SHP77 treated with DMSO at 0.1 percent for 48 hours (cell line): ENCODE measurements at places on chromosomes 7 and 10.

GRCh38 chr7:26930201-26930600, 65.8 kb upstream of the SKAP2 start:
- DNase-seq = no peak

DNA sequence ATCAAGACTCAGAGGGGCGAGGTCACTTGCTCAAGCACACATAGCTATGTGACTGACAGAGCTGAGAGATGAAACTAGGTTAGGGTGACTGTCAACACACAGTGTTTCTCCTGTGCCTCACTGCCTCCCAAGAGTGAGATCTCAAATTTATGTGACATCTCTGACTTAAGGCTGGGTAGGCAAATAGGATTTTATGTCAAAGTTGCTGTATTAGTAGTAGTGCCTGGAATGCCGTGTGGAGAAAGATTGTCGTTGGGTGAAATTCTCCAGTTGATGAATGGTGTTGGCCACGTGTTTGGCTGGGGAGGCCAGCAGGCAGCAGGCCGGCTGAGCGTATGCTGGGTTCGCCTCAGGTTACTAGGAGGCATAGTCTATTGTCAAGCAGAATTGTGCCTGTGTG, 148.3 kb upstream of the BMPER start:
- no peak for DNase-seq

- no peak for DNase-seq
These were observed 753.2 kb downstream of the DNAJB9 start for GRCh38 chr7:109322833-109323232.

GRCh38 chr10:23362069-23362830, 17.7 kb upstream of the C10orf67 start:
- DNase-seq = no peak

DNA sequence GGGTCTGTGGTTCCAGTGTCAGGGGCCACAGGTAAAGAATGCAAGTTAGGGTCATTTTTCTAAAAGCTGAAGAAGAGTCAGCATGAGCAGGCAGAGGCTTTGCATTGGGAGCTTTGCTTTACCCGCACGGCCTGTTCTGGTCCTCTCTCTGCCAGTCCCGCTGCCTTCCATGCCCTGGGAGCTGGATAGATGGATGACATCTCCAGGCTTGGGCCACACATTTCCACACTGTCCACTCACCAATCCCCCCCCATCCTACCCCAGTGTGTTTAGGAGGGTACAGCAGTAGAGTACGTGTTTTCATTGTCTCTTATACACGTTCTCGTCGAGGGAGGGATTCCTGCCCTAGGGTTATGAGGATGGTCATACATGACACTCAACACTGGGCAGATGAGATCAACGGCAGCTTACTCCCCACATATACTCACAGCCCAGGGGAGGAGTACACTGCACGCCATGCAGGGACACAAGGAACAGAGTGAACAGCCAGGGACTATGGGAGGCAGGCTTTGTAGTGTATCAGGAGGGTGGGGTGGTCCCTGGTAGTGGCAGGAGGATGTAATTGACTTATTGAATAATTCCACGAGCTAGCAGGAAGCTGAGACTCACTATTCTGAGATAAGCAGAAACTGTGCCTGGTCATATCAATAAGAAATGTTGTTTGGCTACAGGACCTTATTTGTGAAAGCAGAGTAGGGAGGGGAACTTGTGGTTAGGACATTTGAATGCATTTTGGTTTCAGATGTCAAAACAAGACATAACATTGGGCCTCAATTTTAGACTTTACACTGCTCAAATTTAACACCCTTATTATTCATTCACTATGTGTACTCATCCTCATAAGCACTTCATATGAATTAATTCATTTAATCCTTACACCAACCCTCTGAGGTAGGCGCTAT, 36.6 kb downstream of the PLPP4 start:
- DNase-seq = no peak

GRCh38 chr7:84950836-84951235, 236.0 kb downstream of the SEMA3D start:
- DNase-seq = no peak

- no peak for DNase-seq
These were observed 4.9 kb upstream of the TOMM7 start for GRCh38 chr7:22827563-22827962.

DNA sequence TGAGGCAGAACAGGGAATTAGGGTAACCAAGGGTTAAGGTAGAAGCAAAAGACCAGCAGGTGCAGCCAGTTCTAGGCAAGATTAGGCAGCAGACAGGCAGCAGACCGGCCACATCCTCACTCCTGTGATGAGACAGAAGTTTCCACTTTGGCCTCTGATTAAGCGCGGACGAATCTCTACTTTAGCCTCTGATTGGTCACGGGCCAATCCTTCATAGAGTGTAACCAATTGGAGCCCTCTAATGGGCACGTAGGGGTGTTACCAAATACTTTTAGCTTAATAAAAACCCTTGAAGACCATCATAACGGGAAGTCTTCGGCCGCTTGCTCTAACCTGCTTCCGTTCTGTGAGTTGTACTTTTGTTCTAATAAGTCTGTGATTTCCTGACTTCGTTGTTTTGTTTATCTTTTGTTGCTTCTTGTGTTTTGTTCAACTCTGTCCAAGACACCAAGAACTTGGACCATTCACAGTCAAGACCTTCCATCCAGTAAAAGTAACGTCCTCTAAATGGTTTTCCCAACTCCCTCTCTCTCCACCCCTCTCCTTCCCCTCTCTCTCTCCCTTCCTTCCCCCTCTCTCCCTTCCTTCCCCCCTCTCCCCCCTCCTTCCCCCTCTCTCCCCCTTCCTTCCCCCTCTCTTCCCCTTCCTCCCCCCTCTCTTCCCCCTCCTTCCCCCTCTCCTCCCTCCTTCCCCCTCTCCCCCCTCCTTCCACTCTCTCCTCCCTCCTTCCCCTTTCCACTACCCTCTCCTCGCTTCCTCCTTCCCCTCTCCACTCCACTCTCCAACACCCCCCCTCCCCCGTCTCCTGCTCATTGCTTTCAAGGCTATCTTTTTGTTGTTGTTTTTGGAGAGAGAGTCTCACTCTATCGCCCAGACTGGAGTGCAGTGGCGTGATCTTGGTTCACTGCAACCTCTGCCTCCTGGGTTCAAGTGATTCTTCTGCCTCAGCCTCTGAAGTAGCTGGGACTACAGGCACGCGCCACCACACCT, 13.2 kb upstream of the MALSU1 start:
- DNase-seq = no peak

- DNase-seq = no peak
These were observed 1057.5 kb downstream of the NRG3 start for GRCh38 chr10:82932451-82932850.

DNA sequence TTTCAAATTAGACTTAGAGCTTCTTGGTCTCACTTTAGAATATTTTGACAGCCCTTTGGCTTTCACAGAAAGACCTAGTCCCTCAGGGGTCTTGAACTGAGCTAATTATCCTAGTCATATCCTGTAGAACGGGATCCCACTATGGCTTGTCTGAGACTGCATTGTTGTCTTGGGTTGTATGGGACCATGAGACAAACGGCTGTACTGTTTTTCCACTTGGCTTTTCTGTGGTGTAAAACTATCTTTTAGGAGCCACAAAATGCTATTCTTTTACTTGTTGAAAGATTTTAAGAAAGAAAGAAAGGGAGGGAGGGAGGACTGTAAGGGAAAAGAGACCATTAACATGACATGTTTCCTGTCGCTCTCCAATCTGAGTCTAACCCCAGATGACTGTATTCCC, 432.5 kb downstream of the AUTS2 start:
- no peak for DNase-seq

GRCh38 chr7:105277341-105277740, 111.4 kb downstream of the SRPK2 start:
- DNase-seq = no peak

DNA sequence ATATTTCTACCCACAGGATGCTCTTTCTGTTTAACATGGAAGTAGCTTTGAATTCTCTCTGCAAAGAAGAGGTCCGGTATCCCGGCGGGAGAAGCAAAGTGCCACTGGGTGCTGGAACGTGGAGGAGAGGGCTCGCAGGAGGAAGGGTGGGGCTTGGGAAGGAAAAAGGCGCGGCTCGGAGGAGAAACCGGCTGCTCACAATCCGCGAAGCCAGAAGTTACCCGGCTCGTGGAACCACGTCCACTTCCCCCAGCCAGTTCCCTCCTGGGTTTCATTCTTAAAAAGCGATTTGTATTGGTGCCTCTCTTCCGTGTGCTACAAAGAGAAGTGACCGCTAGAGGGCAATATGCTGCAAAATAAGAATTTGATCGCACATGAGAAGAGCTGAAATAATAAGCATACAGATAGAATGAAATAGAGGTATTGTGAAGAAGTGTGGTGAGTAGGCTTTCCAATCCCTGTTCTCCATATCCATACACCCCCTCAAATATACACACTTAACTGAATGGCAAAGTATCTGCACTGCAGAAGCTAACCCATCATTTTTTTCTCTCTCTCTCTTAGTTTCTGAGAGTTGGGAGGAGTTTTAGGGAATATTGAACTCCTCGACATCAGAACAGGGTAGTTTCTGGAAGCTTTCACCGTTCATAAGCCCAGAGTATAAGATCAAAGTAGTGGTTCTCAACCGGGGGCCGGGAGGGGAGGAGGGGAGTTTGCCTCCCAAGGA, 31.1 kb downstream of the TRIL start:
- DNase-seq = peak; percentile 94

GRCh38 chr10:72449941-72450441, 95.3 kb upstream of the DNAJB12 start:
- DNase-seq = no peak

- DNase-seq = peak; percentile 80
These were observed 37.6 kb upstream of the SVOPL start for GRCh38 chr7:138738551-138739335.

GRCh38 chr7:92788559-92789183, 47.7 kb downstream of the CDK6 start:
- DNase-seq = no peak

DNA sequence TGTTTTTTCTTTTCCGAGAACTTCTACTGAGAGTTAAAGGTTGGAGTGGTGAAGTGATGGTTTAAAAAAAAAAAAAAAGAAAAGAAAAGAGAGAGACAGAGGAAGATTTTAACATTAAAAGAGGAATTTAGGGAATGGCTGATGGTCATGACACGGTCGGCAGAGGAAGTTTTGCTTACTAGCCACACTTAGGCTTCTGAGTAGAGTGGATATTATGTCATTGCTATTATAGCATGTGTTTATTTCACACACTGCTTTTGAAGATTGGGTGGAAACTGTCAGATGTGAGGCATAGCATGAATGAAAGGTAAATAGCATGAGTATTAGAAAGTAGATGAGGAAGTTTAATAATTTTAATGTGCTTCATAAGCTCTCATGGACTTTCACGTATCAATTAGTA, 2.5 kb downstream of the KAT6B start:
- DNase-seq = no peak

DNA sequence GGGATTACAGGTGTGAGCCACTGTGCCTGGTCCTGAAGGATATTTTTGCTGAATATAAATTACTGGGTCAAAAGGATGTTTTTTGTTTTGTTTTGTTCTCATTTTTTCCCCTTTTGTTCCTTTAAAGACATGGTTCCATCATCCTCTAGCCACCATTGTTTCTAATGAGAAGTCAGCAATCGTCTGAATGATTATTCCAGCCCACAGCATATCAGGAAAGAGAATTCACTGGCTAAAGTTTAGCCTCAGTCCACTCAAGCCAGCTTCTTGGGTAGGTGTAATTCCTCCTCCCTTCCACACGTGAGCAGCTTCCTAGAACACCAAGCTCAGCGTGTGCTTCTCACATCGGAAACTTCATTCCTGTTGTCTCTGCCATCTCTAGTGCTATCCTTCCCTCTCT, 112.8 kb upstream of the INSIG1 start:
- DNase-seq = no peak

DNA sequence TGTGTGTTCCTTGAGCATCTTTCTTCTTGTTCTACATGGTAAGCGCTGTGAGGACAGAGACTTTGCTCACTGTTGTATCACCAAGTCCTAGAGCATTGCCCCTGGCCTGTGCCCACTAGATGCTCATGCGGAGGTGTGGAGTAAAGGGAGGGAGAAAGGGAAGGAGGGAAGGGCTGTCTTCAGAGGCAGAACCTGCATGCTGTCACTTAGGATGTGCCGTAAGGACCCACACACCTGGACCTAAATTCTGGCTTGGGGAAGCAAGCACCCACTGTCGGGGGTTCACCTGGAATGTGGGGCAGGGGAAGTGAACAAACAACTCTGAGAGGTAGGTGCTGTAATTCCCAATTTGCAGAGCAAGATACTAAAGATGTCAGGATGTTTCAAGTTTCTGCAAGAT, 129.5 kb downstream of the PTPN20 start:
- no peak for DNase-seq

DNA sequence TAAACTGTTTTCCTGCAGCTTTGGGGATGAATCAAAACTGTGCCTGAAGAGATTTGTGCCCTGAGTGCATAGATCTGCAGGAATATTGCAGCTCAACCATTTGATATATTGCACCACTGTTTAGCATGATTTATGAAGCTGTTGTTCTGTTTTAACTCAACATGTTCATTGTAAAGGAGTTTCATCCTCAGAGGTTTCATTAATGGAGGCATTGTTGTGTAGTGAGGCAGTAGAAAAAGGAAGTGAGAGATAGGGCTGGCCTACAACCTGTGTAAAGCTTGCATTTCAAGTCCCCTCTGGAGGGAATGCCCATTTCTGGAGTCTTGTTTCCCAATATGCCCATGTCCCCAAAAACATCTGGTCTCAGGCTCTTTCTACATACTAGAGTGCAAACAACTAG, 67.5 kb downstream of the DNAJC12 start:
- DNase-seq = no peak

- DNase-seq = no peak
These were observed 24.9 kb downstream of the POLR3A start for GRCh38 chr10:78004215-78005026.

DNA sequence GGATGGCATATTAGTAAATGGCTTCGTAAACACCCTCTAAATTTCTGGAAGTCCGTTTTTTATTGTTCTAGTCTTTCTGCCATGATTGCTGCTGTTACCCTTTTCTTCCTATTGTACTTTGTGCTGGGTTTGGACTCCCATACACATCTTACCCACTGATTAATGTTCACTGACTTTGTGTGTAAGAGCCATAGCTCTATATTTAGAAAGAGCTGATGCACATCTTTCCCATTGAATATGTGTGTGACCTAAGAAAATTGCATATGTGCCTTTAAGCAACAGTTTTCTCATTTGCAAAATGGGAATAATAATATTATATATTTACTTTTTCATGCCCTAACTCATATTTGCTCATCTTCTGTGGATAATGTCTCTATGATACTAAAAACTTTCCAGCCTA, 135.8 kb upstream of the DLX6 start:
- DNase-seq = no peak

DNA sequence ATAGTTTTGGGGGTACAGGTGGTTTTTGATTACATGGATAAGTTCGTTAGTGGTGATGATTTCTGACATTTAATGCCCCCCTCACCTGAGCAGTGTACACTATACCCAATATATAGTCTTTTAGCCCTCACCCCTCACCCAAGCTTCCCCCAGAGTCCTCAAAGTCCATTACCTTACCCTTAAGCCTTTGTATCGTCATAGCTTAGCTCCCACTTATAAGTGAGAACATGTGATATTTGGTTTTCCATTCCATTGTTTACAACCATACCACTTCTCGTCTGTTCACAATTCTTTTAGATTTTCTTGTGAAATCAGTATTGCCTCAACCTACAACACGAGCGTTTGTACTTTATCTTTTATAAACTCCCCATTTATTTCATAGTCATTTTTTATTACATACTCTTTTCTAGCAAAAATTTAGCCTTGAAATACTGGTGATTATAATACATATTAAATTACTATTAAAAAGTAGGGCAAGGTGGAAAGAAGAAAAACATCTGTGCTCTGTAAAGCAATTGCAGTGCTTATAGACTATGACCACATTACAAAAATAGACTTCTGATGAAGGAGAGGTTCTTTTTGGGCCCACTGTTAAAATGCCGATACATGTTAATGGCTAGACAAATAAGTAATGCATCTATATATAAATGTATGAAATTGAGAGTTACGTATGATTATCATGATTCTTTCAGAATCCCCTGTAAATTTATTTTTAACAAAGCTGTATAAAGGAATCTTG, 164.8 kb downstream of the THSD7A start:
- DNase-seq = no peak
